Hair follicle dermal papilla cell (primary cell): ENCODE measurements at places on chromosomes 1 and 21. TPM values are rescaled to one million over a fixed set of nuclear protein-coding genes. Genes with fewer than 3 reads are reported as not detected.

RHBG gene
- not detected in 2 replicates for total RNA-seq

UQCRHL gene
- 0.36 and 0.81 TPM in 2 replicates for total RNA-seq

PCAT6 gene
- total RNA-seq = not detected in 2 replicates

OR2G6 gene
- total RNA-seq = not detected in 2 replicates

KCNQ4 gene
- total RNA-seq = 0.12 and 0.16 TPM in 2 replicates

HPCA gene
- total RNA-seq = 0.16 and 0.49 TPM in 2 replicates

TCHH gene
- under 0.01 TPM in 1 of 2 replicates, not detected in the other for total RNA-seq

SPRR2A gene
- total RNA-seq = not detected in 2 replicates

FAM72C gene
- 0.24 and 0.32 TPM in 2 replicates for total RNA-seq

INSRR gene
- under 0.01 TPM in 2 replicates for total RNA-seq

NBPF4 gene
- total RNA-seq = not detected in 2 replicates

TMEM269 gene
- under 0.01 TPM in 1 of 2 replicates, not detected in the other for total RNA-seq

SMIM1 gene
- 0.49 and 2.7 TPM in 2 replicates for total RNA-seq

TRPM2 gene
- under 0.01 TPM in 1 of 2 replicates, not detected in the other for total RNA-seq

MMP23B gene
- 0.24 and 0.49 TPM in 2 replicates for total RNA-seq

TNN gene
- total RNA-seq = under 0.01 TPM in 1 of 2 replicates, not detected in the other

RXRG gene
- total RNA-seq = not detected in 2 replicates

S100A1 gene
- not detected in 2 replicates for total RNA-seq

PLA2G2D gene
- not detected in 2 replicates for total RNA-seq

POLR3GL gene
- total RNA-seq = 8.4 and 13.0 TPM in 2 replicates

TFF3 gene
- not detected in 2 replicates for total RNA-seq

GBP5 gene
- 1.7 and 3.2 TPM in 2 replicates for total RNA-seq

KRTAP19-1 gene
- total RNA-seq = not detected in 2 replicates

SHE gene
- 0.12 TPM in 1 of 2 replicates, not detected in the other for total RNA-seq

RORC gene
- total RNA-seq = 0.12 TPM in 1 of 2 replicates, not detected in the other

IRF6 gene
- 1.1 and 2.1 TPM in 2 replicates for total RNA-seq

SERPINC1 gene
- not detected in 2 replicates for total RNA-seq

CFHR2 gene
- total RNA-seq = not detected in 2 replicates

PLEKHA6 gene
- total RNA-seq = 0.12 and 0.32 TPM in 2 replicates

OLFML2B gene
- 84.0 and 126 TPM in 2 replicates for total RNA-seq

TMEM240 gene
- total RNA-seq = 4.7 and 6.7 TPM in 2 replicates

CHI3L1 gene
- 2.7 and 11.0 TPM in 2 replicates for total RNA-seq

BTBD19 gene
- total RNA-seq = 16.6 and 19.5 TPM in 2 replicates

ELF3 gene
- 0.49 and 0.81 TPM in 2 replicates for total RNA-seq
